ENCODE measurements at places on chromosomes 11 and 22. TPM values are rescaled to one million over a fixed set of nuclear protein-coding genes. Genes with fewer than 3 reads are reported as not detected.

TRIM51 gene
- total RNA-seq: not detected

SLC25A22 gene
- total RNA-seq: 38.4 TPM

OR4C3 gene
- total RNA-seq: not detected

MPST gene
- 157 TPM for total RNA-seq

KCNE3 gene
- total RNA-seq: 1.3 TPM
